Thymus (tissue), 14 donors: ENCODE measurements at places on chromosomes 13 and 19.

DNA sequence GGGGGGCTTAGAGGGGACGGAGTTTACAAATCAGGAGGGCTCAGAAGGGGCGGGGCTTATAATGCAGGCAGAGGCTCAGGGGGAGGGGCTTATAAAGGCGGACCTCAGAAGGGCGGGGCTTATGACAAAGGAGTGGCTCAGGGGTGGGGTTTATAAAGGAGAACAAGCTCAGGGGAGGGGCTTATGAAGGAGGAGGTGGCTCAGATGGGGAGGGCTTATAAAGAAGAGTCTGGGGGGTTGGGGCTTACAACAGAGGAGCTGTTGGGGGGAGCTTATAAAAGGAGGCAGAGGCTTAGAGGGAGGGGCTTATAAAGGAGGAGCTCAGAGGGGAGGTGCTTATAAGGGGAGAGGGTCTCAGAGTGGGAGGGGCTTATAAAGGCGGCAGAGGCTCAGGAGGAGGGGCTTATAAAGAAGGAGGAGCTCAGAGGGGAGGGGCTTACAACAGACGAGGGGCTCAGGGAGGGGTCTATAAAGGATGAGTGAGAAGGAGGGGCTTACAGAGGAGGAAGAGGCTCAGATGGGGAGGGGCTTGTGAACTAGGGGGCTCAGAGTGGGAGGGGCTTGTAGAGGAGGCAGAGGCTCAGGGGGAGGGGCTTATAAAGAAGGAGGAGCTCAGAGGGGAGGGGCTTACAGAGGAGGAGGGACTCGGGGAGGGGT is 1.0 kb downstream of the SMIM24 start:
- DNase-seq, result peak; percentile 55

- no peak for DNase-seq
These were observed 19.8 kb downstream of the ZNF583 start for GRCh38 chr19:56423985-56424353.

DNA sequence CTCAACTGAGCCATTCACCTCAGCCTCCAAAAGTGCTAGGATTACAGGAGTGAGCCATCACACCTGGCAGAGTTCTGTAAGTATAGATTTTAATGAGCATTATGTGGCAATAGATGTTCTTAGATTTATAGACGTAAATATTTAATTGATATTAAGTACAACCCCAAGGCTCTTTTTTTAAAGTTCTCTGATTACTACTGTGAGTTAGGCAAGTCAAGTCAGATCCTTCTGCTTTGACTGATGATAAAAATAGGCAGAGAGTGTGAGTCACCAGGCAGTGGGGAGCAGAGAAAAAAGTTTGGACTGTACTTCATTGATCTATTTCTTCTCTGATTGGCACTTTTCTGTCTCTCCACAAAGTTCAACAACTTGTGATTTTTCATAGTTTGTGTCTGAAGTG is 1379.9 kb downstream of the UQCRFS1 start:
- no peak for DNase-seq

- no peak for DNase-seq
These were observed 95.0 kb downstream of the KCTD12 start for GRCh38 chr13:76790980-76791819.

GRCh38 chr19:51071095-51071405 is 6.2 kb upstream of the KLK13 start:
- no peak for DNase-seq

DNA sequence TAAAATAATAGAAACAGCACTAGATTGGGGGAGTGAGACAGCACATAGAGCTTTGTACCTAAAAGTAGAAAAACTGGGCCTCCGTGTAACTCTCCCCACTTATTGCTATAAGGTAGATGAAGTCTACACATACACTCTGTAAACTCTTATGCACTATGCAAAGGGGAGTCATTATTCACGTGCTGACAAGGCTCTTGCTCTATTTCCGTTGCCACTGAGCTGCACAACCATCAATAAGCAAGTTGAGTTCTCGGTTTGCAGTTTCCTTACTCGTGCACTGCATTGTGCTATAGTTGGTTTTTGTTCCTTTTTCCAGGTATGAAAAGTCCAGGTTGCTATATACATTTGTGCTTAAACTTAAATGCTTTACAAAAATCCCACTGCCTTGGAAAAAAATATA is 294.0 kb upstream of the DACH1 start:
- no peak for DNase-seq

DNA sequence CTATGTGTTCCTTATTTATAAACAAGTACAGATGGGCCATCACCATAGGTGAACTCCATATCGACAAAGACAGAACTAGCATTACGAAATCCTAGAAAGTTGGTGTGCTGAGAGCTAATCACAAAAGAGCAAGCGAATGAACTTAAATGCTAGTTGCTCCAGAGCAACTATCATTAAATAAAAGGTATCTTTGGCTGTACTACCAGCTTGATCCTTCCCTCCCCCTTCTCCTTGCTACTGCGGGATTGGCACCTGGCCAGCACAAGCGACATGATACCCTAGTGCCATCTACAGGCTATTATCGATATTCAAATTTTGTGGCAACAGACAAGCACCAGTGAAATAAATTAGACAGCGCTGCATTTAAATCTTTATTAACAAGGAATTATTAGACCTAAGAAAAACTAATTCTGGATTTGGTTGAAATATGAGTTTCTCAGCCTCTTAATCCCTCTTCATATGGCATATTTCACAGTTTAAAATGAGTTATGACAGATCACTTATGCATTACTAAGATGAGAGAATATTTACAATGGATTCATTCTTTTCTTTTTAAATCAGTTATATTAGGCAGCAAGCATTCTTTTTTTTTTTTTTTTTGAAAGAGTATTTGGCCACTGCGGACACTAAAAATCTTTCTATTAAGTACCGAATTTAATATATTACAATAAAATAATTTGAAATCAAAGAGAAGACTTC is 5.8 kb downstream of the PCDH9 start:
- peak; percentile 68 for DNase-seq

DNA sequence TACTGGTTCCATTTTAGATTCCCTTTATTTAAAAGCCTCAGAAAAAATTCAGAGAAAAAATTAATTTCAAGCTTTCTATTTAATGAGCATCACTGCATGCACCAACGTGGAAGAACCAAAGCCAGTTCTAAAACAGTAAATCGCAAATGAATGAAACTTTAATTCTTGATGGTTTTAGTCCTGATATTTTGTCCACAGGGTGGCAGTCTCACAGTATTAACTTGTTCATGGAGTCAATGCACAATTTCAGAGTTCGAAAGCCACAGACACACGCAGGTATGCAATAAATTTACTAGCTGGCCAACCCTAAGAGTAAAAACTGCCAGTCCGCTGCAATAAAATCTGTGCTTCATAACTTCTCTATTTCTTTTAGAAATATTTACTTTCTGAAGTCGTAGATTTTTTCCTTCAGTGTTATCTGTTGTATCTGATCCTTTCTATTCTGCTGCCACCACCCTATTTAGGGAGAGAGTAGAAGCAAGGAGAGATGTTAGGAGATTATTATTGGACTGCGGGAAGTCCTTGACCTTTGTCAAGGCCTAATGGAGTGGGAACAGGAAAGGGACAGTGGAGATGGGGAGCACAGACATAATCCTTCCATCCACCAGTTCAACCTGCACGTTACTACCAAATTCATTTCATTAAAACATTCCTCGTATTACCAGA is 7.0 kb upstream of the WBP4 start:
- peak; percentile 66 for DNase-seq

DNA sequence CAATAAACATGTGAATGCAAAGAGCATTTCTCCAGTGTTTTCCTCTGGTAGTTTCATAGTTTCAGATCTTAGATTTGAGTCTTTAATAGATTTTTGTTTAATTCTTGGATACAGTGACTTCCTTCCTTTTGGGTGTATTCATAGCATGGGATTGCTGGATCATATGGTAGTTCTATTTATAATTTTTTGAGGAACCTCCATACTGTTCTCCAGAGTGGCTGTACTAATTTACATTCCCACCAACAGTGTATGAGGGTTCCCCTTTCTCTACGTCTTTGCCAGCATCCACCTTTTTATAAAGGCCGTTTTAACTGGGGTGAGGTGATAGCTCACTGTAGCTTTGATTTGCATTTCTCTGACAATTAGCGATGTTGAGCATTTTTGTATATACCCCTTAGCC is 9.3 kb upstream of the CALM3 start:
- DNase-seq, result no peak

GRCh38 chr13:85806553-85807175 is 7.4 kb upstream of the SLITRK6 start:
- DNase-seq, result peak; percentile 56

DNA sequence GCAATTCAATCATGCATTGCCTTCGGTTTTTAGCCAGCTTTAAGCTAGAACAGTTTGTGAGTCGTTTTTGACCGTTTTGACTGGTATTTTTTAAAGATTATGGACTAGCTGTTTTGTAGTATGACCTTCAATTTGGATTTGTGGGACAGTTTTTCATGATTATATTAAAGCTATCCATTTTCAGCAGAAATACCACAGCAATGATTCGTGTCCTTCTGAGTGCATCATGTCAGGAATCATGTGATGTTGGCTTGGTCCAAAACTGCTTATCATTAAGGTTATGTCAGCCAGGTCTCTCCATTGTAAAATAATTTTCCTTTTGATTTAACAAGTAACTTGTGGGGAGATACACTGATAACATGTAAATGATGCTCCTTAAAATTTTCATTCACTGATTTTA is 229.0 kb downstream of the POSTN start:
- DNase-seq, result no peak

DNA sequence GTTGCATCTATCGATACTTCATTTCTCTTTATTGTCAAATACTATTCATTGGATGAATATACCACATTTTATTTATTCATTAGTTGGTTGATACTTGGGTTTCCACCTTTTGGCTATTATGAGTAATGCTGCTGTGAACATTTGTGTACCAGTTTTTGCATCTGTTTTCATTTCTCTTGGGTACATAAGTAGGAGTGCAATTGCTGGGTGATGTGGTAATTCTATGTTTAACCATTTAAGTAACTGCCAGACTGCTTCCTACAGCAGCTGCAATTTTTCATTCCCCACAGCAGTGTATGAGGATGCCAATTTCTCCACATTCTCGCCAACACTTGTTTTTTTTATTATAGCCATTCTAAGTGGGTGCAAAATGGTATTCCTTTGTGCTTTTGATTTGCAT is 2.6 kb downstream of the KCNJ14 start:
- no peak for DNase-seq

DNA sequence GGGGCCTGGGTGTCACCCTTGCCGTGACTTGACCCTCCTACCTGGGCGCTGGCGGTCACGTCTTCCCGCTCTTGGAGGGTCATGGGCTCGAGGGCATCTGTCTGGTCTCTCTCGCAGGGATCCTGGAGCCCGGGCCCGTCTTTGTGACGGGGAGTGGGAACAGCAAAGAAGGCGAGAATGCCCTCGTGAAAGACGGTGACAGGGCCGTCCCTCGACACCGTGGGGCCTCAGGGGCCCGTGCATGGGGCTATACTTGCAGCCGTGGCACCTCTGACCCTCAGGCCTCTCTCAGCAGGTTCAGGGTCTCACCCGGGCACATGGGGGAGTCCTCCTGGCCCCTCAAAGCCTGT is 20.9 kb upstream of the MATK start:
- DNase-seq, result no peak

GRCh38 chr19:325173-325936 is 19.2 kb downstream of the MIER2 start:
- DNase-seq, result no peak

DNA sequence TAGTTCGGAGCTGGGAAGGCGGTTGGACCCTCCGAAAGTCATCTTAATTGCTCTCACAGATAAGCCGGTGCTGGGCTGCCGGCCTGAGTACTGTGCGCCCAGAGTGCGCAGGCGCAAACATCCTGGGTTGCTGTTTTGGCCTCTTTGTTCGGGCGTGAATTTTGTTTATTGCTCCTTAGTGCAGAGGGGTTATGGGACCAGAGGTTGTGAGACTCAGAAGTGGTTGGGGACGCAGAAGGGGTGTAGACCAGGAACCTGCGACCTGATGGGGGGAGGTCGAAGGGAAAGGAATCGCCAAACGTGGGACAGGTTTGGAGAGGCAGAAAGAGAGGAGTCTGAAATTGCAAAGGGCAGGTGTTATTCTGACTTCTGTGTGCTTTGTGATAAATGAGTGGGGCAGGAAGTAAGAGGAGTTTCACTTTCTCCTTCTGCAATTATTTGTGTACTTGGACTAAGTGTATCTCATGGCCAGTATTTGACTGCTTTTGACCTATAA is 607 bp upstream of the ZNF566 start:
- no peak for DNase-seq

DNA sequence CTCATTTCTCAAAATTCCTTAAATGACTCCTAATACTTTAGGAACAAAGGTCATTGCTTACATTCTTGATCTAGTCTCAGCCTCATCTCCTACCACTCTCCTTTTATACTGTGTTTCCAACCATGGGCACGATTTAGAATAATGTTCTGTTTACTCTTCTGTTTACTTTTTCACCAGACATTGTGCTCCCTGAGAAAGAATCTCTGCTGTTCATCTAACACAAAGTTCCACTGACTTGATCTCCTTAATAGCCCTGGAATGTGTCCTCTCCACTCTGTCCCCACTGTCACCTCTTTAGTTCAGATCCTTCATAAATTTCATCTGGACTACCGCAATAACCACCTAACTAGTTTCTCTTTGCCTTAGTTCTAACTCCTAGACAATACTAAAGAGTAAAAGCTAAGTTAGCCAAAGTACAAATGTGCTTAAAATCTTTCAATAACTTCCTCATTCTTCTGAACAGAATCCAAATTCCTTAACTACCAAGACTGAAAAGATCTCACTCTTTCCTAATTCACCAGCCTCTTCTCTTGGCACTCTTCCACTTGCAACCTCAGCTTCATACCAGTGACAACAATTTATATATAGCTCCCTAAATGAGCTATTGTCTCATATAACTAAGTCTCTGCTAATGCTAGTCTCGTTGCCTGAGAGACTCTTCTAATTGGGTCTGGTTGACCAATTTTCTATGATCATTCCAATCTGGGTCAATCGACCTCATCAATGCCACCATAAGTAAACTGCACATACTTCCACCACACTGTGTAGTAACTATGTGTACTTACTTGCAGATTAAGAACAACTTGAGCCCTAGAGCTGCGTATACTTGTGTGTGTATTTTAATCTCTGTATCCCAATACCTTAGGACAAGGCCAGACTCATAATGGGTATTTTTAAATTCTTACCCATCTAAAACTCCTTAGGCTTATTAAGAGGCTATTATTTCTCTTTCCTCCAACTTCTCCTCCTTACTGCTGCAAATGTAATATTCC is 179.9 kb downstream of the VWA8 start:
- no peak for DNase-seq

DNA sequence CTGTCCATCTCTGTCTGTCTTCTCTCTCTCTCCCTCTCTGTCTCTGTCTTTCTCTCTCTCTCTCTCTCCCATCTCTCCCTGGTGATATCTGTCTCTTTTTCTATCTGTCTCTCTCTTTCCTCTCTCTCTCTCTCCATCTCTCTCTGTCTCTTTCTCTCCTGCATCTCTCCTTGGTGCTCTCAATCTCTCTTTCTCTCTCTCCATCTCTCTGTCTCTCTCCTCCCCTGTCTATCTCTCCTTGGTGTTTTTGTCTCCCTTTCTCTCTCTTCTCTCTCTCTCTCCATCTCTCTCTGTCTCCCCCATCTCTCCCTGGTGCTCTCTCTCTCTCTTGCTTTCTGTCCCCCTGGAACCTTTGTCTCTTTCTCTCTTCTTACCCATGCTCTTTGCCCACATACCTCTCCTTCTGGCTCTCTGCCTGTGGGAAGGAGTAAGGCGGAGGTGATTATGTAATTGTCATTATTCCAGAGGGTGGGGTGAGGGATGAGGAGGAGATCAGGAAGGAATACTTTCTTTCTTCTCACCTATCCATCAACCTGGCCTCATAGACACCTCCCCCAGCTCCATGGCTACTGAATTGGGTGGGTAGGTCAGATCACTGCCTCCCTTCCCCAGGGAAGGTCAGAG is 30.9 kb upstream of the CYP2B6 start:
- no peak for DNase-seq
